ENCODE measurements at places on chromosomes 3 and 15.

DNA sequence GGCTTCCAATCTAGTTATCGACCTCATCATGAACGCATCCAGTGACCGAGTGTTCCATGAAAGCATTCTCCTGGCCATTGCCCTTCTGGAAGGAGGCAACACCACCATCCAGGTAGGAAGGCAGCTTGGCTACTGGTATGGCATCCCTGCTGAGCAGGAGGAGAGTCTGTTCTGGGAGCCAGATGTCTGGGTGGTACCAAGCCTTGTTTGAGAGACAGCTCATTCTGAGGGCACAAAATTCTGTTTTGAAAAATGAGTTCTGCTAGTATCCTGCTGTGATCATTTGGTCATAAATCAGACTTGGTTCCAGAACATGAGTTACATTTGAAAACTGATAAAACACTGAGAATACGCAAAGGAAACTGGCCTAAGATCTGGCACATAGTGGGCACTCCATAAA lies 242.1 kb downstream of the ITPR1 start:
- no peak for DNase-seq

- no peak for DNase-seq
These were observed 77.7 kb downstream of the CRYGS start for GRCh38 chr3:186466391-186466974.

DNA sequence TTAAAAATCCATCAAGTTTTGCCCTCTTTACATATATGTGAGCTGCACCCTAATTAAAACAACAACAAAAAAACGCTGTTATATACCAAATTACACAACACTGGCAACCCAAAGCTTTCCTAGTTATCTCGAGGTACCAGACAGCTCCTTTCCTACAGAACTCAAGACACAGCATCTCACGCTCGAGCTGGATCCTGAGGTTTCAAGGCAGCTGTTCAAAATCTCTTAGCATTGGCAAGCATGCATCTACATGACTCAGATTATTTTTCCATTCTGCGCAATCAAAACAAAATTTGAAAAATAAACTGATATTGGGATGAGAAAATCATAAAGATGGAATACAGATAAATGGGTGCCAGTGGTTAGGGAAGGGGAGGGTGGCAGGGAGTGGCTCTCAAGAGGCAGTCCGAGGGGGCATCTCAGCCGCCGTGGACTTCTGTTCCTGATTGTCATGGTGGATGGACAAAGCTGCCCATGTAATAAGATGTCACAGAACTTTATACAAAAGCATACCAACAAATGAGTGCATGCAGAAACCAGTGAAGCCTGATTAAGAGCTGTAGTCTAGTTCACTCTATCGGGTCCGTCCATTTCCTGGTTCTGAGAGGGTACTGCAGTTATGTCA lies 91.5 kb downstream of the ADAMTS17 start:
- DNase-seq, result no peak

- DNase-seq, result no peak
These were observed 179.1 kb downstream of the THSD4 start for GRCh38 chr15:71294251-71294910.

DNA sequence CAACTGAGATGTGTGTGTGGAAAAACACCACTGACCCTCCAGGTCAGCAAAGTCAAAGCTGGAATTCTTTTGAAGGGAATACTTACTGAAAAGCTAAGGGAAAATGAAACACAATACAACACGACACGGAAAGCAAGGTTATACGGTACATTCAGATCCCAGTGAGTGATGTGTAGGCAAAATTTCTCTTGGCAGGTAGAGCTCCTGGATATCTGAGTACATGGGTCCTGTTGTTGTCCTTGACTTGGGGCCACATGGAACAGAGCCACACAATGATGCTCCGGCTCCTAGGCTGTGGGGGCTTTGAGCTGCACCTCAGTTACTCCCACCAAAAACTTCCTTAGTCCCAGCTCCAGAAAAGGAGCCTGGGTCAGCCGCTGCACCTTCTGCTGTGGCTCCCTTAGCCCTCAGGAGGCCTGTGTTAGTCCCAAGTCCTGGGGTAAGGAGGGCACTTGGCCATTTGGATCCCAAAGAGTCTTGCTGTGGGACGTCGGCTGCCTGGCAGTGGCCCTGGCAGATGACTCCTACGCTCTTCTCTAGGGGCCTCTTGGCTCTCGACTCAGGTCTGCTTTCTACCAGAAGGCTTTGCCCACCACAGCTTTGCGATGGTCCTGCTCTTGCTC lies 95.6 kb downstream of the ADCY5 start:
- no peak for DNase-seq

DNA sequence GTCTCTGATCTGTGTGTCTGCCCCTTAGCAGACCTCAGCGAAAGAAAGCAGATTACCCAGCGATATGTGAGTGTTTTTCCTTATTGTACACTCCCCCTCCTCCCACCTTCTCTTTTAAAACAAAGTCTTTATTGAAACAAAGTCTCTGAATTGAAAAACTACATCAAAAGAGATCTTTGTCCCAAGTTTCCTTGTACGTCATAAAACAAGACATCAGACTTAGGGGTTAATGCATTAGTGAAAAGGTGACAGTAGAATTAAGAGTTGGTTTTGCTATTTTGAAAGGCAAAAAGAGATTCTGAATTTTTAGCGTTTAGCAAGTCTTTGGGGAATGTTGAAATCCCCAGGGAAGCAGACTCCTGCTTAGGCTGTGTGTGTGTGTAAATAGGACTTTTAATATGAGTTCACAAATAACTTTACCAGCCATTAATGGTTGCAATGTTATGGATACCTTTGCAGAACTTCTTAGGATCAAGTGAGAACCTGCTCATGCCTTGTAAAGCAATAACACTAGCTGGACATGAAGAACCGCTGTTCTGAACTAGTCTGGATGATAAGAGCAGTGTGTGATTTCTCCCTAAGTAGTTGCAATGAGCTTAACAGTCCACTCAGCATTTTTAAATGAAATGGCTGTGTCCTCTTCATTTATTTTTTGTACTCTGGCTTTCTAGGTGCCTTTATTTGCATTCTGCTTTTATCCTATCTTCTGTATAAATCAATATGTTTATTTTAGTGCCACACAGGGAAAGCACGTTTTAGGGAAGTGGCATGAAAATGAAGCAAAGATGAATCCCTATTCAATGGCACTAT lies 136.6 kb downstream of the MCTP2 start:
- peak; percentile 8 for DNase-seq

DNA sequence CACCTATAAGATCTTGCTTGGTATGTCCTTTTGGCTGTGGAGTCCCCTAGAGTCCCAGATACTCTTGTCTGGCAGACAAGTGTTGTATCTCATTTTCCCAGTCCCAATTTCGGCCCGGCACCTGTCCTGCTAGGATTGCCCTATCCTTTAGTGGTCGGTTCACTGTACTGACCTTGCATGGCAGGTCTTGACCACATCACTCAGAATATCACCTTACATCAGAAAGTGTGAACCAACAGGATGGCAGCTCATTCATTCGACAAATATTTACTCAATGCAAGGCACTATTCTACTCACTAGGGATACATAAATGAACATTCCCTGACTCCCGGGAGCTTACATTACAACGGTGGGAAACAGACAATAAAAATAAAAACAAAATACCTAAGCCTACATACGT lies 5.7 kb upstream of the CCDC80 start:
- DNase-seq, result no peak

- no peak for DNase-seq
These were observed 9.0 kb downstream of the UROC1 start for GRCh38 chr3:126508564-126508964.

DNA sequence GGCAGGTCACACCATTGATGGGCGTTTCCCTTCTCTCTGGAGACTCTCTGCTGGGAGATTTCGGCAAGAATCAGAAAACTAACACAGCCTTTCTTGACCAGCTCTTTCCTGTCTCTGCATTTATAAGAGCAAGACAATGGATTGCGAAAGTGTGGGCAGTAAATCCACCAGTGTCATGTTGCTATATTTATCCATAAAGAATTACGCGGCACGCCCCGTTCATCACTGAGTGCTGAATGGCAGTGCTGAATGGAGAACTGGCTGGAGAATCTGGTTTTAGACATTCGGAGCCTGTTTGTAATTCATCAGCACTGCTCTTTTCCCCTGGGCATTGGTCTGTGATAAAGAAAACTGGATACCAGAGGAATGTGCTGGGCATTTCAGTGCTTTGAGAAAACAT lies 2.0 kb upstream of the CEMIP start:
- DNase-seq, result no peak

DNA sequence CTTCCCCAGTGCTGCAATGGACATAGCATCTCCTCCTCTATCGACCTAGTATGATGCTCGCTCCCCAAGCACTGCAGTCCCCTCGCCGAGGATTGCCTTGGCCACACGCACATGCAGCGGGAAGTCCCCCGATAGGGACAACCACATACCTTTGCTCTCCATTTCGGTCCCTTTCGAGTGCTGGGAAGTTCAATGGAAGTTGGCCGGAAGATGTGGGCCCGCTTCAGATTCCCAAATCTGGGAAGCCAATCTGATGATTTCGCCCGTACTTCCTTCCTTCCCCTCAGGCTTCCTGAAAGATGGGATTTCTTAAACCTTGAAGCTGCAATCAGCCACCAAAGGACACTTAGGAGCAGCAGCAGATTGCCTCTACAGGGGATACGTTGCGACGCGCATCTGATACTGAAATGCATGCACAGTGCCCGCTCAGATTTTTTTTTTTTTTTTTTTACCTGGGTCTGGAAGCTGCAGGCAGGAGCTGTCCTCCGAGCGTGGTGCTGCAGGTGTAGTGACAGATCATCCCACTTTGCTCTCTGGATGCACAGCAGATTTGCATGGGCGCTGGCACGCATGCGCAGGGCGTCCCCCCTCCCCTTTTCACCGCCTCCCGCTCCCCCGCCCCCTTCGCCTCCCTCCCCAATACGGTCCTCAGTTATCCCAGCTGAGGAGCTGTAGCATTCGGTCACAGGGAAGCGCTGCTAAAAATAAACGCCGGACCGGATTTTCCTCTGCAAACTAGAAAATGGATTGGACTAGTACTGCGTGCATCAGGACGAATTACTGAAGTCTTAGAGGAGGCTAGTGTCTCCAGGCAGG lies at the start of gene FGF12:
TSS of gene FGF12 (minus strand) at position 510 of the 816 bp plus-strand sequence.
- peak; percentile 91 for DNase-seq

DNA sequence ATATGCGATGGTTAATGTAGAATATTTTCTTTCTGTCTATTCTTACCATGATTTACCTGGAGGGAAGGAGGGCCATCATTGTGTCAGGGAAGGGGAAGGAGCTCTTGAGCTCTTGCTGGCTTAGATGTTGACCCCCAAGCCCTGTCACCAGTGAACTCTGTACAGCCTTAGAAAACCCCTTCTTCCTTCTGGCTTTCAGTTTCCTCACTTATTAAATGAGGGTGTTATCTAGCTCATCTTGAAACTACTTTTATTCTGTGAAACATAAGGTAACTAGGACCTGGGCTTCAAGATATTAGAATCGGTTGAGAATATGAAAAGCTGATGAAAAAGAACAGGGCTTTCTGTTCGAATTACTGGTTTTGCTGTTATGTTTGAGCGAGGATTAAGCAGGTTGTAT lies 25.1 kb upstream of the UTS2B start:
- DNase-seq, result no peak

DNA sequence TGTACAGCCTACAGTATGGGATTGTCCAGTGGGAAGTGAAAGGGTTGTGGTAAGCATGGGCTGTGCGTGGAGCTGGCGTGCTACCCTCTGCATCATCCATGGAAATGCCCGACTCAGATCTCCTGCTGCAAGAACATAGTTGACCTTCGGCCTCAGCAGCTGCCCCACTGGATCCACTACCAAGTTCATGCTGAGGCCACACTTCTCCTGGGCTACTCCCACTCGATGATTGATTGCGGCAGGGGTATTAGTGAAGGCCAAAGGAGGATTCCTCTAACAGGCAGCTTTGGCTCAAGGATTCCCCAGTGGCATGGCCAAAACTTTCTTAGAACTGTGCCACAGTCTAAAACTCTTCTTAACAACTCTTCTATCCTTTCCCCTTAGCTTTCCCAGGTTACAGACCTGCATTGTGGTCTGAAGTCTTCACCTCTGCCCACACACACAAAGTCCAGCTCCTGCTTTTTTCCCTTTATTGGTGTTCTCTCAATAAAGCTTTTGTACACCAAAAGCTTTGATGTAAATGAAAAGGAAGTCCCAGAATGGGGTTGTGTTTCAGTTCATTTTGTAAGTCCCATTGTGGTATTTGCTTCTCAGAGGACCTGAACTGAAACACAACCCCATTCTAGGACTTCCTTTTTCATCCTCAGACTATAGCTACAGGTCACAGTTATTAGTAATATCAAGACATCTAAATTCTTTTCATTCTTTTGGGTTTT lies 4.9 kb upstream of the TBC1D5 start:
- no peak for DNase-seq

- DNase-seq, result no peak
These were observed 83.2 kb downstream of the GADL1 start for GRCh38 chr3:30811151-30811795.

DNA sequence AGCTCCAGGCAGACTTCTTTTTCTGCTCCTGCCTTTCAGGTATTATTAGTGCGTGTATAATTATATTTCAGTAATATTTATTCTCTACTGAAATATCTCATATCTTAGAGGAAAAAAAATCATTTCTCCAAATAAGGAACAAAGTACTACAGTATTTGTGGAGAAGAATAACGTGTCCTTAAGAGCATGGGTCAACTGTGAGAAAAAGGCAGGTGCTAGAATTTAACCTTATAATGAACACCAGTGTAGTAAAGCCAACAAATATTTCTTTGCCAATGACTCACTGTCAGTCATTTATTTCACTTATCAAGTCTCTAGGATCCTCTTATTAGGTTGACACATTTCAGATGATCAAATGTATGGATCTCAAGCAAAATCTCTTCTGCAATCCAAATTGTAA lies 183.4 kb downstream of the GREM1 start:
- no peak for DNase-seq

DNA sequence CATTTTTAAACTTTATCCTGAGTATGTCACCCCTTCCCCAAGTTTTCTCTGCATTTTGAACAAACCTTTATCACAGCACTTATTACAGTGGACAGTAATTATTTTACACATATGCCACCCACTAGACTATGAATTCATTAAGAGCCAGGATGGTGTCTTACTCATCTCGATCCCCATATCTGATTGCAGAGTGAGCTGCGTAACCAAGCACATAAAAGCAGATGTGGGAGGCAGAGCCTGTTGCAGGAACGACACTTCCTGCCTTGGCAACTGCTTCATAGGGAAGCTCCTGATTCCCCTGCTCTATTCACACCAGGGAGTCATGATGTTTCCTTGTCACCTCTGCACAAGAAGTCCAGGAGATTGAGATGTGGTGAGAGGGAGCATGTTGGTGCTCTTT lies 91.1 kb downstream of the MINAR1 start:
- DNase-seq, result no peak

DNA sequence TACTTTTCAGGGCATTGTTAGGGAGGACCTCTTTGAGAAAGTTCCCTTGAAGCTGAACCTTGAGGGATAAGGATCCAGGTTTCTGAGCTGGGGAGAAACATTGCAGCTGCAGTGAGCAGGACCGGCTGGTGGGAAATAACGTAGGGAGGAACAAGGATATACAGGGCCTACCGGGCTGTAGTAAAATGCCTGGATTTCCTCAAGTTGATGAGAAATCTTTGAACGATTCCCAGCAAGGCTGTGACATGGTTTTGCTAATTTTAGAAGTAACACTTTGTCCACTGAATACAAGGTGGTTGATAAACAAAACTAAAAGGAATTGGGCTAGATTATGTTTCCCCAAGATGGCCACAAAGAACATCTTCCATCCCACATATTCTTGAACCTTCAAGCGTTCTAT lies 137.0 kb upstream of the AGBL1 start:
- DNase-seq, result no peak

Measured in COR-L47 (cell line).